Astrocyte (in vitro differentiated cells and primary cell): ENCODE measurements at places on chromosomes 7 and 10.

DNA sequence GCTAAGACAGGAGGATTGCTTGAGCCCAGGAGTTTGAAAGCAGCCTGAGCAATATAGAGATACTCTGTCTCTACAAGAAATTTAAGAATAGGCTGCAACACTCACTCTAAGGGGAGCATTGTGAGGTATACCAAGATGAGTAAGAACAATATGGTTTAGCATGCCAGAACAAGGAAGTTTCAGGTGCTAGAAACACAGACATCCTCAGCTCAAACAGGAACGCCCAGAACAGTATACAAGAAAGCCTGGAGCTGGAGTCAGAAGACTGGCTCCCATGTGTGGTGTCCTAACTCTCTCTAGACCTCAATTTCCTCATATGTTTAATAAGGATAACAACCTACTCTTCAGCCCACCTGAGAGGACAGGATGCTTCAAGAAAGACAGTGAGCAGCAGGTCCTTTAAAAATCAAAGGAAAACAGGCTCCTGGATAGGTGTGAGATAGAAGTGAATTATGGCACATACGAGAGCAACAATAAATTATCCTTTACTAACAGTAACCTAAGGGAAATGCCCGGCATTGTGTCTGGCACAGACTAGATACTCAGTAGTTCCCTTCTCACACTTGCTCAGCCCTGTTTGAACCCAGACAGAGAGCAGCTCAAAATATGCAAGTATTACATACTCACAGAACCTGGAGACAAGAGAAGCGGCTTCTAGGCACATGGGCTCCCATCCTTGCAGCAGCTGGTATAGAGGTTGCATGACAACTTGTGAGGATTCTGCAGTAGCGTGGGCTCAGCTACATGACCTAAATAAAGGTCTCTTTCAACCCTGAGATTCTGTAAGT lies 45.4 kb downstream of the KAT6B start:
- DNase-seq, result no peak

GRCh38 chr10:14554491-14555205 lies 220.0 kb downstream of the FAM107B start:
- DNase-seq, result no peak

- no peak for DNase-seq
Measured at GRCh38 chr7:107596881-107597581, 17.0 kb downstream of the BCAP29 start.

GRCh38 chr10:32273336-32273735 lies 73.6 kb downstream of the EPC1 start:
- DNase-seq, result no peak

- DNase-seq, result no peak
Measured at GRCh38 chr10:34624323-34625153, 190.6 kb downstream of the PARD3 start.

DNA sequence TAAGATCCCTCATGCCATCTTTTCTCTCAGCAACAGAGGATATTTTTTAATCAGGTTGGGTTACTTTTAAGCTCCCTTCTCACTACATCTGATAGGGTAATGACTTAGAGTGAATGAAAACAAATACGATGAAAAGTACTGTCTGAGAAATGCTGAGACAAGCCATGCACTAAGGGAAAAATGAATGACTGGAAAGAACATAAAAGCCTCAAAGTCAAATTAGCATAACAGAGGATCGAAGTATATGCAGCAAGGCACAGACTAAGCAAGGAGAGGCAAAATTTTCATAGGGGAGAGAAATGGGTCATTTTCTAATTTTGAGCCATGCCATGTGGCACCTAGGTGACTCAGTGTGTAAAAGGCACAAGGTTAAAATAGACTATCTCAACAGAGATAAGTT lies 8.5 kb upstream of the POT1 start:
- DNase-seq, result no peak

DNA sequence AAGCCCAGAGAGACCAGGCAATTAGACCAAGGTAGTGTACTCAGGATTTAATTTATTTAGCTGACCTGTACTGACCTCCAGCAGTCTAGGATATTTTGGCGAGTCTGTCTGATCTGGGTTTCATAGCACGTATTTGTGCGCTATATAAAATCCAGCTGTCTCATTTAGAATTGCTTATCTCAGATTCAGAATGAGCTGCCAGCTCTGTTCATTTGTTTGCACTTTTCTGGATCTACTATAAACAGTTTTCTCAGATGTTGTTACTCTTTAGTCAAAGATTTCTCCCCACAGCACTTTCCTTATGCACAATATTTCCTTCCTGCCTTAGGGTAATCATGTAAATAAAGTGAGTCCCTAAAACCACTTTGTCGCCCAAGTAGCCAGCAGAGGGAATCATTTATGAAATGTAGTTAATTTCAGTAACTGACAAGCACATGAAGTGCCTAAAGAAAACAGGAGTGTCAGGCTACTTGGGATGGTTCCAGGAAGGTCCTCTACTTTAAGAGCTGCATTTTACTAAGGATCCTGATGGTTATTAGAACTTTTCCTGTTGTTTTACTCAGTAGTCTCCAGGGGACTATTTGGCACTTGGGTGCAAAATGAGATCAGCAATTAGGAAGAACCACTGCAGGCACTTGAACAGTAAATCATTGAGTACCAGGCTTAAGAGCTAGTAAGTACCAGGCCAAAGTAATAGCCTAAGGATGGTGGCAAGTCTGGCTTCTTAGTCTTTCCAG lies 226.4 kb downstream of the TWIST1 start:
- DNase-seq, result no peak
